H1 (cell line): ENCODE measurements at places on chromosomes 5 and 9. TPM values are rescaled to one million over a fixed set of nuclear protein-coding genes. Genes with fewer than 3 reads are reported as not detected.

Gene TAF1L
- total RNA-seq, result not detected in 2 replicates

Gene GABRA1
- total RNA-seq, result 16.2 and 17.3 TPM in 2 replicates

DNA sequence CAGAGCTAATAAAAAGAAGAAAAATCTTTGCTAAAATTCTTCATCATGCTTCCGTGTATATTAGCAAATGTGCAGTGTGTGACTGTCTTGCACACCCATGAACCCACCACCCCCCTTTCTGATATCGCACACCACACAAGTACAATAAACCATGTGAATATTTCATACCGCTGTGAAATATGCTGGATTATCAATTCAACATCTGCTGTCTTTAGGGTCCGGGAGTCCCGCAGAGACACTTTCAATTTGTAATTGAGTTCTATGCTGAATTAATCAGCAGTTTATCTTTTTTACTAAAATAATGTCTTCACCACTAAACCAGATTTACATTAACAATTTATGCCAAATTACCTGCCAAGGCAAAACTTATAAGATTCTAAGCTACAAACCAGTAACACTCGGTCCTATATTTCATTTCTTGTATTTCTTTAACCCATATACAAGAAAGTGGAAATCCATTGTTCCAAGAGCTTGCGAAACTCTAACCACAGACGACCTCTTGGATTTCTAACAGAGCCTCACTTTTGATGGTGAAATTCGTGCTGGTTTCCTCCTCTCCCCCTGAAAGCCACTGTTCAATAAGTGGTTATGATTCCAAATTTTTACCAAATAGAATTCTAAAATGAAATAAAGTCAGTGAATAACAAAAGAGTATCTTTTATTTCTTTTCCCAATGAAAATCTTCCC is 44.2 kb downstream of the PSMB7 start:
- no peak for DNase-seq

DNA sequence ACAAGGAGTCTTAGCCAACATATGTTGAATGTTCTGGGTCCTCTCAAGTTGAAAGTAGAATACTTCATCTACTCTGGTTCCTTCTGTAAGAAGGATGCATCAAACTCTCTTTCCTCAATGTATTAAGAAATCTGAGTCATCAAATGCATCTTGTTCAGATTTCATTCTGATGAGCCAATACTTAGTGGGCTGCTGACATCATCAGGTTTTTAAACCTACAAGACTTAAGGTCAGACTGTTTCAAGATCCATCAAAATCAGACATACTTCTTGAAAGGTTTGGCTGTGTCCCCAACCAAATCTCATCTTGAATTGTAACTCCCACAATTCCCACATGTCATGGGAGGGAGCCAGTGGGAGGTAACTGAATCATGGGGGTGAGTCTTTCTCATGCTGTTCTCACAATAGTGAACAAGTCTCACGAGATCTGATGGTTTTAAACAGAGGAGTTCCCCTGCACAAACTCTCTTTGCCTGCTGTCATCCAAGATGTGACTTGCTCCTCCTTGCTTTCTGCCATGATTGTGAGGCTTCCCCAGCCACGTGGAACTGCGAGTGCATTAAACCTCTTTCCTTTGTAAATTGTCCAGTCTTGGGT is 168.8 kb downstream of the RAPGEF6 start:
- no peak for DNase-seq

Gene SURF2
- total RNA-seq, result 36.6 and 42.1 TPM in 2 replicates
